ENCODE measurements at places on chromosomes 4 and X. TPM values are rescaled to one million over a fixed set of nuclear protein-coding genes. Genes with fewer than 3 reads are reported as not detected.
A peak's percentile ranks its signal among the peaks of the same experiment; 100 is the strongest.

DNA sequence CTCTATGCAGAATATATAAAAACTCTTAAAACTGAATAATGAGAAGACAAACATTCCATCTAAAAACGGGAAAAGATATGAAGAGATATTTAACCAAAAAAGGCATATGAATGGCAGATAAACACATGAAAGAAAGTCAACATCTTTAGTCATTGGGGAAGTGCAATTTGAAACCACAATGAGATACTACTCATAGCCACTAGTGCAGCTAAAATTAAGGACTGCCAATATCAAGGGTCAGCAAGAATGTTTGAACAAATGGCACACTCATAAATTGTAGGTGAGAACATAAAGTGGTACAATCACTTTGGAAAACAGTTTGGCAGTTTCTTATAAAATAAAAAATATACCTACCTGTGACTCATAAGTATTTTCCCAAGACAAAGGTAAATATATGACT is 534.9 kb upstream of the DIPK2B start:
- no peak for DNase-seq

- DNase-seq, result no peak
These were observed 86.3 kb upstream of the BMP2K start for GRCh38 chr4:78689700-78690323.

DNA sequence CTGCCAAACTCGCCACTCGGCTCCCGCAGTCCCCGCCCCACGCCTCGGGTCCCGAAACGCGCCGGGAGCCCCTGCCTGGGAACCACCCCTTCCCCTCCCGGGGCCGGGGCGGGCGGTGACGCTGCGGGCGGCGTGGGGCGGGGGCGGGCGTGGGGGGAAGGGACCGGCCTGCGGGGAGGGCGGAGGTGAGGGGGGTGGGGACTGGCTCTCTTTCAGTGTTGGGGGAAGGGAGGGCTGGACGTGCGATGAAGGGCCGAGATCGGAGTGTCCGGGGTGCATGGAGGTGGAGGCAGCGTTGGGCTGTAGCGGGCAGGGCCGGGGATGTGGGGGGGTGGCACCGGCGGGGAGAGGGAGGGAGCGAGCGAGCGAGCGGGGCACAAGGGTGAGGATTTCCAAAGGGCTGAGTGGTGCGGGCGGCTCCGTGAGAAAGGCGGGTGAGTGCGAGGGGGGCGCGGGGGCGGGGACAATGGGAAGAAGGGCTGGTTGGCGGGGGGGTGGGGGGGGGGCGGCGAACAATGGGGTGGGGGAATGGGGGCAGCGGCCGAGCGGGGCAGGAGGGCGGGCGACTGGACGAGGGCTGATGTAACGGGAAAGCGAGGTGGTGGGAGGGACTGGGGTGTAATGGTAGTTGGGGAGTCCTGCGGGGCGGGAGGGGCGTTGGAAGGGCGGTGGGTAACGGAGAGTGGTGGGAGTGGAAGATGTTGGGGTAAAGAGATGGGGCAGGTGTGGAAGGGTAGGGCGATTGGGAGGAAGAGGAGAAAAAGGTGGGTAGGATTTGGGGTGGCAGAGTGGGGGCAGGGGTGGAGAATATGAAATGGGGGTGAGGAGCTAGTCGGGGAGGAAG is 578 bp downstream of the DCUN1D4 start:
- DNase-seq, result peak; percentile 70

- no peak for DNase-seq
These were observed 43.8 kb upstream of the GPR173 start for GRCh38 chrX:53004811-53005210.

DNA sequence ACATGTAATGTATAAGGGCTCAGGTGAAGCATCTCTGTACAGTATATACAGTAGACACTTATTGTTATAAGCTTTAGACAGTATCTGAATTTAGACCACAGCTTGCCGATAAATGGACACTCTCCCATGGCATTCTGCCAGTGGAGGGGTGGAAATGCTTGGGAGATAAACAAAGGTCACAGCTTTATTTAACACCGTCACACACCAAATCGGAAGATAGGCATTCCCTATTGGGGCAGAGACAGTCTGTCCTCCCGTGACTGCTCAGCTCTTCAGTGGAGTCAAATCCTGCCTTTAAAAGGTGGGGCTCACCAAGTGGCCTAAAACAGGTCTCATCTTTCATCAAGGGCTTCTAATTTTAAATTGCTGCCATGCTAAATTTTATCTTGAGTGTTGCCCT is 178.8 kb downstream of the CAMK2D start:
- DNase-seq, result peak; percentile 75

DNA sequence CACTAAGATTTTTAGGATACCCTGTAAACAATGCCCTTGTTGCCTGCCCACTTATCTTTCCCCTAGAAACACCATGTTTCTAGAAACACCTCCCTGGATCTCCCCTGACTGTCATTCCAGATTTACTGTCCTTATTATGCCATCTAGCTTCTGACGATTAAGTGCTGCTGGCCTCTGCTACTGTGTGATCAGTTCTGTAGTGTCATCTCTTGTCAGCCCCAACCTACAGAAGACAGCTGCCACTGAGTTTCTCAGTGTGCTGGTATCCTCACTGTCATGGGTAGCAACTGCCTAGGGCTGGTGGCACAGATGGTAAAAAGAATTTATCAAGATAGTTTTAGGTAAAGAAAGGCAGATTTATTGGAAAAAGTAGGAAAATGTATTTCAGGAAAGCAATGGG is 68.7 kb upstream of the WWC2 start:
- no peak for DNase-seq

DNA sequence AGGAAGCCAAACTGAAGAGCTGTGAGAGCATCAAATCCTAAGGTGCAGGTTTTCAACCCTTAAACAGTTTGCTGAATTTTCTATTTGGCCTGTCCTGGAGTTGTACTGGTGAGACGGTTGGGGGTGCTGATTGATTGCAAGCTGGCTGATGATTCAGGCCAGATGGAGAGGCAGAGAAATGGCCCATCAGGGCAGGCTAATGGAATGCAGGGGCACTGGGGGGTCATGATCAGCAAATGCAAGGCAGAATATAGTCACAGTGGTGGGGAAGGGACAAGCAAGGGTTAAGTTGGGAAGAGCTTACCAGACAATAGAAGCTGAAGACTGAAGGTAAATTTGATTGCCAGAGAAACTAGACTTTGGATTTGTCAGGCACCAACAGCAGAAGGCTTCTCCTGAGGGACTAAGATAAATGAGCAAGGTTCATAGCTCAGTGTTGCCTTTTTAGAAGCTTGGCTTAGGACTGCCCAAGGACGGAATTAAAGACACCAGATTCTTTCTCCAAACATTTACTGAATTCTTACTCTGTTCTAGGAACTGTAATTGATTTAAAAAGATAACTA is 4.3 kb upstream of the AADAT start:
- DNase-seq, result no peak

GRCh38 chr4:98673978-98674377 is 15.6 kb upstream of the TSPAN5 start:
- no peak for DNase-seq

- no peak for DNase-seq
These were observed 524 bp upstream of the EXOSC9 start for GRCh38 chr4:121800638-121800960.

DNA sequence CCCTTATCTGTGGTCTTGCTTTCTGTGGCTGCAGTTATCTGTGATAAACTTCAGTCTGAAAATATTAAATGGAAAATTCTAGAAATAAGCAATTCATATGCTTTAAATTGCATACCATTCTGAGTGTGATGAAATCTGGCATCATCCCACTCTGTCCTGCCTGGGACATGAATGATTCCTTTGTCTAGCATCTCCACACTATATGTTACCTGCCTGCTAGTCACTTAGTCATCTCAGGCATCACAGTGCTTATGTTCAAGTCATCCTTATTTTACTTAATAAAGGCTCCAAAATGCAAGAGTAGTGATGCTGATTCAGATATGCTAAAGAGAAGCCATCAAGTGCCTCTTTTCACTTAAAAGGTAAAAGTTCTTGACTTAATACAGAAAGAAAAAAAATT is 14.3 kb upstream of the RAB9B start:
- DNase-seq, result no peak

DNA sequence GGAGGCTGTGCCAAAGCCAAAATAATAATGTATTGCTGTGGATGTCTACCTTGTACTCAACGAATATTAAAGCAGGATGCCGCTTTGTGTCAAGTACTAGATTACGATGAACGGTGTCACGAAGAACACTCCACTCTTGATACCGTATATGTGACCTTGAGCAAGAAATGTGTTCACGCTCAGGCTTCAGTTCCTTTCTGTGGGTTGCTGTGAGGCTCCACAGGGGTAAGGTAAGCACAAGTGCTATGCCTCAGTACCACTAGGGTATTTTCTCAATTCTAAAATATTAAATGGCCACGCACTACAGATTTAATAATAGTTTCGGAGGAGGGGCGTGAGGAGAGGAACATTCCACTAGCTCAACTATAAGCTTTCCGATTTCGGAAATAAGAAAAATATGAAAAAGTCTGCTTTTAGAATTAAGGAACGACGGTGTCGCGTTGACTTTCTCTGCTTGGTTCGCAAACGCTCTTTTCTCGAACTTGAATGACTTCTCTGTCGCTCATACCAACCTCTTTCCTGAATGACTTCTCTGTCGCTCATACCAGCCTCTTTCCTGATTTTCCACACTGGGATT is 607 bp upstream of the SCOC start:
- DNase-seq, result no peak

C4orf54 gene
- 23.6 TPM for total RNA-seq

NSDHL gene
- 14.1 TPM for total RNA-seq

RBM47 gene
- total RNA-seq, result 4.4 TPM

PTTG2 gene
- not detected for total RNA-seq

IL2 gene
- not detected for total RNA-seq

OGT gene
- 54.0 TPM for total RNA-seq

TEC gene
- 1.1 TPM for total RNA-seq

MAGEB1 gene
- total RNA-seq, result not detected
